Colonic mucosa (tissue), 4 donors: ENCODE measurements at places on chromosomes 3 and 15. TPM values are rescaled to one million over a fixed set of nuclear protein-coding genes. Genes with fewer than 3 reads are reported as not detected.

AADACL2 gene
- not detected for total RNA-seq

B4GALT4 gene
- total RNA-seq = 54.5 TPM

TMOD2 gene
- total RNA-seq = 2.4 TPM

XCR1 gene
- total RNA-seq = 0.05 TPM

TGM4 gene
- total RNA-seq = not detected

MRPS11 gene
- 73.6 TPM for total RNA-seq

GRCh38 chr3:34683851-34684250, 885.4 kb downstream of the PDCD6IP start:
- H3K27me3 ChIP-seq = no peaks in the 10 kb centered on the region
- H3K4me1 ChIP-seq = no peaks in the 10 kb centered on the region
- H3K27ac ChIP-seq = no peak overlapping the region
- no peak overlapping the region for H3K4me3 ChIP-seq
- peak; percentile 57 for DNase-seq

DNA sequence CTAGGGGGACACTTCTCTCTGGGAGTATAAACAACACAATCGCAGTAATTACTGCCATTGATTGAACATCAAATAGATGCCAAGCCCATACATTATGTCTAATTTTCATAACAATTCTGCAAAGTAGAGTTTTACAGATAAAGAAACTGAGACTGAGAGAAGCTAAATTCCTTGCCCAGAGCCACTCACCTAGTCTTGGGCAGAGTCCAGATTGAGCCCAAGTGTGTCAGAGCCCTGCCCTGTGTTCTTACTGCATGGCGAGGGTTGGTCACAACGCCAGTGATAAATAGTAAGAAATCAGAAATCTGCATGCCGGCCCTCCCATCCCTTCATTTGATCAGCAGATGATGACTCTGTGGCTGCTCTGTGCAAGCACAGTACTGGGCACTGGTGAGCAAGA, 106.3 kb downstream of the C3orf70 start:
- peak overlapping the region; percentile 55 for H3K27ac ChIP-seq
- no peaks in the 10 kb centered on the region for H3K27me3 ChIP-seq
- no peak overlapping the region for H3K4me3 ChIP-seq
- H3K4me1 ChIP-seq = no peaks in the 10 kb centered on the region
- H3K36me3 ChIP-seq = no peaks in the 10 kb centered on the region

GRCh38 chr15:39367596-39367995, 213.3 kb upstream of the THBS1 start:
- H3K4me3 ChIP-seq = no peak overlapping the region
- H3K27me3 ChIP-seq = no peaks in the 10 kb centered on the region
- no peaks in the 10 kb centered on the region for H3K36me3 ChIP-seq
- no peak for DNase-seq
- no peak overlapping the region for H3K27ac ChIP-seq
- no peaks in the 10 kb centered on the region for H3K4me1 ChIP-seq

DNA sequence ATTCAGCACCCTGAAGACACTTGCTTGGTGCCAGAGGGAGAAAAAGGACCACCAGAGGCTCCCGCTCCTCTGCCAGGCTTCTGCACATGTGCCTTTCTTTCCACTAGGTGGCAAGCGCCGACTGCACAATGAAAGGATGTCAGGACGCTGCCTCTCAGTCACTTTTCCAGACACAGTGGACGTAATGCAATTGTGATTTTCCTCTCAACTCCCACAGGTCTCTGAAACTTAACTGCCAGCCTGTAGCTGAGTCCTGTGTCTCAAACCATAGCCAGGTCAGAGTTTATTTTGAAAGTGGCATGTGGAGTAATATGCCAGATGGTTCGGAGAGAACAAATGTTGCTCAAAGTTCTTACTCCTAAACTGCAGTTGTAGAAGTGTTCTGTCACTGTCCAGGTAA, 162.9 kb downstream of the ITPR1 start:
- peak; percentile 43 for DNase-seq
- H3K4me3 ChIP-seq = no peak overlapping the region
- H3K27me3 ChIP-seq = no peaks in the 10 kb centered on the region
- H3K36me3 ChIP-seq = no peaks in the 10 kb centered on the region
- no peak overlapping the region for H3K27ac ChIP-seq

DNA sequence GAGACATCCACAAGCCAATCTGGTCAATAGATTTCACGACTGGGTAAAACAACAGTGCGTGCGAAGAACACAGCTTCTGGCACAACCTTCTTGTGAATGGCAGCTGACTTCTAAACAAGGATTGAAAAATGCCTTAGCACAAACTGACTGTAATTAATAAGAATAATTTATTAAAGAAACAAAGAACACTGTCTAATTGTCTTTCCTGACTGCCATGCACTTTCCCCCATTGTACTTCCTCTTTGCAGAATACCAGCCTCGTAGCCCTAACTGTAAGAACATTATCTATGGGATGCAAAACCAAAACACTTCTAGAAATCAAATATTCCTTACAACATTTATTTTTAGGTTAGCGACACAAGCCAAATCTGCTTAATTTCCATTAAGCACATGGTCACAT, 6.5 kb downstream of the FOXP1 start:
- H3K4me3 ChIP-seq = no peak overlapping the region
- no peak for DNase-seq
- no peaks in the 10 kb centered on the region for H3K27me3 ChIP-seq
- H3K27ac ChIP-seq = peak overlapping the region; percentile 94
- peaks cover 8% of the 10 kb centered on the region for H3K4me1 ChIP-seq

- H3K4me1 ChIP-seq = no peaks in the 10 kb centered on the region
- no peaks in the 10 kb centered on the region for H3K36me3 ChIP-seq
- DNase-seq = no peak
- no peak overlapping the region for H3K4me3 ChIP-seq
Measured at GRCh38 chr3:61464518-61465140, 96.7 kb upstream of the PTPRG start.

GRCh38 chr3:46191730-46192129, 16.4 kb downstream of the CCR1 start:
- H3K27ac ChIP-seq = no peak overlapping the region
- no peak overlapping the region for H3K4me3 ChIP-seq
- H3K4me1 ChIP-seq = no peaks in the 10 kb centered on the region
- no peak for DNase-seq
- no peaks in the 10 kb centered on the region for H3K27me3 ChIP-seq

GRCh38 chr3:7536921-7537320, 676.0 kb downstream of the GRM7 start:
- H3K36me3 ChIP-seq = no peaks in the 10 kb centered on the region
- H3K4me1 ChIP-seq = no peaks in the 10 kb centered on the region
- DNase-seq = no peak
- no peak overlapping the region for H3K4me3 ChIP-seq
- H3K27ac ChIP-seq = no peak overlapping the region

DNA sequence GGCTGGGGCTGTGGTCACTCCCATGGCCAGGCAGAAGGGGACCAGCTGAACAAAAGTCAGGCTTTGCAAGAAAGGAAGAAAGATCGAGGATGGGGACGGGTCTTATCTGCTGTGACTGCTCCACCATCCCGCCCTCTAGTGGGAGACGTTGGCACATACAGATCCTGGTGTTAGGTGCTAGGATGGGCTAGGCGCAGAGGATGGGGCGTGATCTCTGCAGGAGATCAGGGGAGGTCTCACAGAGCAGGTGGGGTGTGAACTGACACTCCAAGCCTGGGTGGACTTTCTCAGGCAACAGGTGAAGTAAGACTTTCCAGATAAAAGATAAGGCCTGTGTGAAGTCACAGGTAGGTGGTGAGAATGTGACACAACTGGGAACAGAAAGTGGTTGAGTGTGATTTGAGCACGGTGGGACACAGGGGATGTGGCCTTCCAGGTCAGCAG, 141.9 kb upstream of the SMAD3 start:
- peak; percentile 51 for DNase-seq
- no peaks in the 10 kb centered on the region for H3K4me1 ChIP-seq
- H3K4me3 ChIP-seq = no peak overlapping the region
- no peak overlapping the region for H3K27ac ChIP-seq
- H3K27me3 ChIP-seq = no peaks in the 10 kb centered on the region

DNA sequence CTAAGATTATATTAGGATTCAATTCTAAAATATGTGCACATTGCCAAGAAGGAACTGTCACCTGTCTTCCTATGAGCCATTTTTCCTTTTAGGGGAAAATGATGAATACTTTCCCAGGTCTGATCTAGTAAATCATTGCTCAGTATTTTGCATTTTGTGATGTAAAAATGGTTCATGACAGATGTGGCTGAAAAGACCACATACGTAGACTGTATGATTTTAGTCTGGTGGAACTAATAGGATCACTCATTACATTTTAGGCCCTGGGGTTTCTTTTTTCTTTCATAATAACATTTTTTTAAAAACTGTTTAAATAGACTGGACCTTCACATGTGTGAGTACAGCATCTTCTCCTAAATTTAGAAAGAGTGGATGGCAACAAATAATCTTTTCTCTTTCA, 201.7 kb upstream of the MLF1 start:
- no peaks in the 10 kb centered on the region for H3K36me3 ChIP-seq
- H3K27me3 ChIP-seq = no peaks in the 10 kb centered on the region
- no peaks in the 10 kb centered on the region for H3K4me1 ChIP-seq
- H3K27ac ChIP-seq = no peak overlapping the region

- no peaks in the 10 kb centered on the region for H3K4me1 ChIP-seq
- H3K27ac ChIP-seq = no peak overlapping the region
- DNase-seq = no peak
- H3K4me3 ChIP-seq = no peak overlapping the region
- no peaks in the 10 kb centered on the region for H3K36me3 ChIP-seq
Measured at GRCh38 chr15:88255484-88256278, 858 bp downstream of the NTRK3 start.

- H3K36me3 ChIP-seq = no peaks in the 10 kb centered on the region
- H3K27ac ChIP-seq = no peak overlapping the region
- H3K4me3 ChIP-seq = no peak overlapping the region
Measured at GRCh38 chr3:156449710-156450574, 105.0 kb downstream of the SSR3 start.
